ENCODE measurements at places on chromosomes 4 and X.

DNA sequence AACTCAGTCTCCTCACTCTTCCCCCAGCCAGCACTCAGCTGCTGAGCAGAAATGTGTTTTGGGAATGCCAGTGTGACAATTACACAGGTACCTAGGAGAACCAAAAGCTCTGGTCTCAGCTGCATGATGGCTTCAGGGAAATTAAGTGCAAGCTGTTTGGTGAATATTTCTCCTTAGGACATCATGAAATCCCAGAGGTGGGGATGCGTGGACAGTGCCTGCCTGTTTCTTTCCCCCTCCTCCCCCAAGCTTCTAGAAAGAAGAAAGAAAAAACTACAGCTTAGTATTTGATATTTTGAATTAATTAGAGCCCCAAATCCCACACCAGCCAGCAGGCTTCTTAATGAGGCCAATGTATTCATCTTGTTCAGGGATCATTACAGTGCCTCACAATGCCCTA, 243.0 kb downstream of the IDS start:
- DNase-seq: no peak

DNA sequence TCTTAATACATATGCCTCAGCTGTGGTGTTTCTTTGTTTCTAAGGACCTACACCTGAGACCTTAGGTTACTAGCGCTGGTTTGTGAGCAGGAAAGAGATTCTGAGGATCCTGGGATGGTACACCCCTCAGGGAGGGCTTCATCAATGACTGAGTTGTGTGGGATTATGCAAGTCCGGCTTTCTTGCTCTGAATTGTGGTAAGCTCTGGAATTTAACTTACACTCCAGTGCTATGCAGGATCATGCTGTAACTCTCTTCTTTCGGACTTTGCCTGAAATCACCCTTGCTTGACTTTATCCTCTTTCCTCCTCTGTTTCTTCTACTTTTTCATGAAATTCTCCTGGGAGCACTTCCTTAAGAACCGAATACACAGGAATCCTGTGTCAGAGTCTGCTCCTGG, 431.5 kb upstream of the BOD1L1 start:
- DNase-seq: no peak

DNA sequence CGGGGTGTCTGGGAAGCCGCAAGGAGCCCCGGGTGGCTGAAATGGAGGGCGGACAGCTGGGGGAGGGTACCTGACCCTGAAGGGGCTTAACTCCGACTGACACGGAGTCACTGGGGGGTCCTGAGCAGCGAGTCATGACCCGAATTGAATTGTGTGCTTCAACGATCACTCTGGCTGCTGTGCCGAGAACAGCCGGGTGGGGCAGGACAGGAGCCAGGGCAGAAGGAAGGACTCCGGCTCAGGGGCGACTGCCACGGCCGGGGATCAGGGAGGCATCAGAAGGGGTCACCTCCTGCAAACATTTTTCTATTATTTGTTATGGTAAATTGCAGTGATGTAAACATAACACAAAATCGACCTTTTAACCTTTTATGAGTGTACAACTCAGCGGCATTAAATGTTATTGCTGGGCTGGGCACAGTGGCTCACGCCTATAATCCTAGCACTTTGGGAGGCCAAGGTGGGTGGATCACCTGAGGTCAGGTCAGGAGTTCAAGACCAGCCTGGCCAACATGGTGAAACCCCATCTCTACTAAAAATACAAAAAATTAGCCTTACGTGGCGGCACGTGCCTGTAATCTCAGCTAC, 21.6 kb downstream of the ZFYVE28 start:
- no peak for DNase-seq

- no peak for DNase-seq
Observed at GRCh38 chr4:16532240-16532970, 306.1 kb upstream of the TAPT1 start.

DNA sequence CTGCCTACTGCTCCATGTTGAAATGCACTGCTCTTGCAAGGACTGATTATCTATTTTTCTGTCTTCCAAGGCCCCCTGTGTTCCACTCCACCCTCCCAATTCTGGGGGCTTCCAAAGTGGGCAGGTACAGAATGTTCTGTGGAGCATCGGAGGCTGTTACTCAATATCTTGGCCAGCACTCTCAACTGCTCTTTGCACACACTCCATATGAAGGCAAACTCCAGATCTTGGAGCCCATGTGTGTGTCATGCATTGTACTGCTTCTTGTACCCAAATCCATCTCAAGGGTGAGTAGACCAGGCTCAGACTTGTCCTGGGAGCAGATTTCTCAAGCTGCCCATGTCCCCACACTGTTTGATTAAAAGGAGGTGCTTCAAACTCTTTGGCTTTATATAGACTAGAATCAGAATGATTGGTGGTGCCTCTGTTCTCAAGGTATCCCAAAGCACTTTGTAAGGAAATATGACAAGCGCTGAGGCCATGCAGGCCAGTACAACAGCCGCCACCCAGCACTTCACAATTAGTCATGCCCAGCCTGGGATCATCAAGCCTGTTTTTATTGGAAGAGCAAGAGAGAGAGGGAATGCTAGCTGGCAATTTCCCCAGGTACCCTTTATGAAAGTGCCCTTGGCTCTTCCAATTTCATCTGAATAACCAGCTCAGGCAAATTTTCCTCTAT, 44.3 kb downstream of the AR start:
- no peak for DNase-seq

DNA sequence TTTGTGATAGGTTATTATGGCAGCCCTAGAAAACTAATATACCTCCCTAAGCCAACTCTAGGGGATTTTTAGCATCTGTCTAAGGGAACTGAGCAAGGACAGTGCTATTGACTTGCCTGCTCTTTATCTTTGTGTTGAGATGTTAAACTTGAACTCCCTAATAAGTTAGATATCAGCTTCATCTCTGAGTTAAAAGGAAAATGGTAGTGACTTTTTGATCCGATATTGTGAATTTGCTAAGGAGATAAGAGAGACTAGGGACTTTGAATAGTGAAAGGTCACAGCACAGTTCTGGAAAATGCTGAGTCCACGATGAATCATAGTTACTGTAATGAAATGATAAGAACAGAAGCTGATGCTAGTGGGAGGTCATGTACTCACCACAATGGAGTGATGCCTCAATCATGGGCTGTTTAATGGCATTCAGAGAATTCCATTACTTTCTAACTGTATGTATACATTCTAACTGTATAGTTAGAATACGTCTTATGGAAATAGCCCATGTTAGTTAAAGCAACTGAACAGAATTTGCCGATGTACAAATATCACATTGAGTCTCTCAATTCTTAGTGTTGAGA, 147.2 kb downstream of the GLRA3 start:
- no peak for DNase-seq

- DNase-seq: no peak
Observed at GRCh38 chr4:170137466-170137865, 47.7 kb upstream of the AADAT start.

DNA sequence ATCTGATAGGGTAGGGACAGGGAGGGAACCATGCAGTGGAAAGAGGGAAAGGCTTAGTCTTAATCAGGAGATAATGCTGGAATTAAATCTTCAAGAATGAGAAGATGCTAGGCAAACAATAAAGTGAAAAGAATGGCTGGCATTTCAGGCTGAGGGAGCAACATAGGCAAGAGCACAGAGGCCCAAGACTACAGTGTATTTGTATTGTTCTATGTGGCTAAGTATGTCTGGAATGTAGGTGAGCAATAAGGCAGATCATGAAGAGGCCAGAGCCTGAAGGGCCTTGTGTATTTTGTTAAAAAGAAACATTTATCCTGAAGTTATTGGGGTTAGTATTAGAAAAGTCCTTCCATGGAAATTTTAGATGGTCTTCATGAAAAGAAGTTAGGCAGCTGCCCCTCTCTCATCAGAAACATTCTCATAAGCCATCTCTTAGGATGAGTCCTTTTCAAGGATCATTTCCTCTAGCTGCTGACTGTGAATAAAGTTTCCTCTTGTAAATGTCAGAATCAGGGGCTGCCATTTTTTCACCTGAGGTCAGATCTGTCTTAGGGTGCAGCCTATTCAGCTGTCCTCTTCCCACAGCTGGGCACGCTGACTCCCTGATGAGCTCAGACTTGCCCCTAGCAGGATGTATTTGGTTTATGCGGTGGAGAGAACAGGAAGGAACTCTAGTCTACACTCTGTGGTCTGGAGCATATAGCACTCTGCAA, 46.3 kb downstream of the ATP10D start:
- peak; percentile 3 for DNase-seq

- no peak for DNase-seq
Observed at GRCh38 chr4:73718375-73719373, 21.7 kb upstream of the CXCL8 start.

- DNase-seq: no peak
Observed at GRCh38 chr4:183201331-183201730, 102.3 kb downstream of the WWC2 start.

GRCh38 chrX:100484971-100485370, 74.9 kb upstream of the PCDH19 start:
- DNase-seq: no peak

DNA sequence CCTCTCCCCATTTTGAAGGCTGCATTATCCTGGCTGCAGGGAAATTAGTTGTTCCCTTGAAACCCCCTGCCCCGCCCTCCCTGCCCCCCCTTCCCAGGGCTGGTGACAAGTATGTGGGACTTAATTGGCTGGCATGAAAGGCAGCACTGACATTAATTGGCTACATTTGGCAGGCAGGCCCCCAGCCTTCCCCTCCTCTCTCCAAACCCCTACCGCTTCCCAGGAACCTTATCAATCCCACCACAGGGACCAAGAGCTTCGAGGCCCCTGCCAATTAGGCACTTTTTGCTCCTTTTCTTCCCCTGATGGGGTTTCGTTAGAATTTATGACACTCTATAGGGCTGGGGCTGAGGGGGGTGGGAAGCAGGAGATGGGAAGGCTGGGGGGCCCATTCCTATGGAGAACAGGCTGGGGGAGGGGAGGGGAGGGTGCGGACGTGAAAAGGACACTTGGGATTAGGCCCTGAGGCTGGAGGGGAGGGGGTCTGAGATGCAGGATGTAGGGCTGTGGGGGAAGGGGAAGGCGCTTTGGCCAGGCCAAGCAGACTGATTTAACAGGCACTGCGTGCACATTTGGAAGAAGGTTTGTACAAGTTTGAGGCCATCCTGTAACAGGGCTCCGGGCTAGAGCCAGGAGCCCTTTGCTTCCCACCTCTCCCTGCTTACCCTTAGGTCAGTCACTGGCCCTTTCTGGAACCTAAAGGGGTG, 52.2 kb downstream of the EFNB1 start:
- DNase-seq: no peak

- DNase-seq: no peak
Observed at GRCh38 chr4:26238778-26239679, 81.8 kb upstream of the RBPJ start.

GRCh38 chr4:128161138-128161537, 100.0 kb downstream of the LARP1B start:
- DNase-seq: no peak

DNA sequence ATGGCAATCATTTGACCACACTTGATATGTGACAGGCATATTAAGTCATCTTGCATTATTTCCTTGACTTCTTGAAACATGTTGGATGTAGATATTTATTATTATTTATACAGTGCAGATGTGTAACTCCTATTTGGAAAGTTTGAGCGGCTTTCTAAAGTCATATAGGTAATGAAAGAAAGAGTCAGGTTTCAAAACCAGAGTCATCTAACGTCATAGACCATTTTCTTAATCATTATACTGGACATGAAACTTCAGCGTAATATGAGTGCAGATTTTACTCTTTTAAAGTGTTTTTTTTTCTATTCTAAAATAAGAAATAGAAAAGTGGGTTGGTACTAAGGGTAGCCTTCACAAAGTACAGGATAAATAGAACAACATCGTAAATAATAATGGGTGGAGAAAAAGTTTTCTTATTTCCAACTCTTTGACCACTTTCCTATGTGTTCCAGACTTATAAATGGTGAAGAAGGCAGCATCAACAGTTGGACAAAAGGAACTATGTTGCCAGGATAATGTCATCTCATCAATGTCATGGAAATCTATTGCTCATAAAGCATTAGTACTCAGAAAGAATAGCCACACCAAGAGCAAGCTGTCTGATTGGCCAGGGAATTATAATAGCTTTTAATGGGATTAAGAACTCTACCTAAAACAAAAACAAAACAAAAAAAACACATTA, 108.0 kb upstream of the PCDH18 start:
- DNase-seq: no peak

Measured in stimulated activated CD8-positive, alpha-beta memory T cell treated with anti-CD3 and anti-CD28 coated beads, Interleukin-7, amount 100 ng/mL, for 1 hour (primary cell).